ENCODE measurements at places on chromosomes 6 and 20.

DNA sequence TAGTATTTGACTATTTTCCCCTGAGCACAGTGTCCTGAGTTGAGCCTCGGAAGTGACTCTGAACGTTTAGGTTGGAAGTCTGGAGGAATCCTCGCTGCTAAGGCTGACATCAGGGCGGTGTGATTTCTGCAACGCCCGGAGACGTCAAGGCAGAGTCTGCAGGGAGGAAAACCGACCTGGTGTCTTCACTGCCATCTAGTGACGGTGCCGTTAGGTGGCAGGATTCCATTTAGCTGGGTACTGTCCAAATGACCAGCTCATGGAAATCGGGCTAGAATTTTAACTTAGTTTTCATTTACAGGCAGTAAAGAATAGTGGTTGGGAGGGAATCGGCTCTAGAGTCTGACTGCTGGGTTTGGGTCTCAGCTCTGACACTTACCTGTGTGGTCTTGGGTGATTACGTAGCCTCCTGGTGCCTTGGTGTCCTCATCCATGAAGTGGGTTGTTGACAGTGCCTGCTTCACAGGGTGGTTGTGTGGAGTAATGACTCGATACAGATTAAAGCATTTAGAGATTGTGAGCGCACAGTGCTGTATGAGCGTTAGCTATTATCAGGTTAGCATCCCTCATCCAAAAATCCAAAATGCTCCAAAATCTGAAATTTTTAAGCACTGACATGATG lies 35.0 kb downstream of the FOXF2 start:
- DNase-seq = no peak

DNA sequence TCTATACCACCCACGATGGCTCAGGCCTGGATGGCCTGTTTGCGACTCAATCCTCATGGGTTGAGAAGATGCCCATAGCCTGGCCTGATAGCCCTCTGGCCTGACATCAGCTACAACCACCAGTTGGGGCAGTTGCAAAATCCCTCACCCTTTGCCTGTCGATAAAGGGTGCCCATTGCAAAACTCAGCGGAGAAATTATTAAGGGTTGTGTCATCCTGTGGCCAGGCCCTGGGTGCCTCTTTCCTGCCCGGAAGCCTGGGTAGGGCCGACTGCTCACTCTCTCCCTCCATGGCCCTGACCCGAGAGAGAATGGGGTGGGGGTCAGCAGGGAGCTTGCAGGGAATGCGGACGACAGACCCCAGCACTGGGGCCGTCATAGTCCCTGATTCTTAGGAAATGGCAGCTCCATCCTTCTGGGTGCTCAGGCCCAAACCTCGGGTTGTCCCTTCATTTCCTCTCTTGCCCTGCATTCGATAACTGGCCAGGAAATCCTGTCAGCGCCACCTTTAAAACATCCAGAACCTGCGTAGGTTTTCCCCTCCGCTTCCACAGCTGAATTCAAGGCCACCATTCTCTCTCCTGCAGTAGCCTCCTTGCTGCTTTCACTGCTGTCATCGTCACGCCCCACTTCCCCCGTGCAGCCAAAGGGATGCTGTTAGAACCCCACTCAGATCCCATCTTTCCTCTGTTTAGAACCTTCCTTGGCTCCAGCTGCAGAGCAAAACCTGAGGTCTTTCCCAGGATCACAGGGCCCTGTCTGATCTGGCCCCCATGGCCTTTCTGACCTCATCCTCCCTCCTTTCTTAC lies 31.1 kb downstream of the CEBPB start:
- no peak for DNase-seq

DNA sequence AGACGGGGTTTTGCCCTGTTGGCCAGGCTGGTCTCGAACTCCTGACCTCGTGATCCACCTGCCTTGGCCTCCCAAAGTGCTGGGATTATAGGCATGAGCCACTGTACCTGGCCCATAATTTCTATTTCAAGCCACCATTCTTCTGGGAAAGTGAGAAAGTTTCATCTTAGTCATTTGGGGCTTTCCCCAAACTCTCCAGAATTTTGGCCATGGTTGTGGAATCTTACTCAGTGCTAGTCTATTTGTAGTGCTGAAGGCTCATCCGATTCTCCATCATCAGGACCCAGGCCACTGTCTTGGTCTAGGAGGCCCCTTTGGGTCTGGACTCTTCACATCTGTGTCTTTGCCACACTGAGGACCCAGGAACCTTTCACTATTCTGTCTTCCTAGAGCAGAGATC lies 164.9 kb downstream of the EYA2 start:
- DNase-seq = no peak

GRCh38 chr6:24648276-24648675 lies 2.3 kb upstream of the KIAA0319 start:
- DNase-seq = no peak

DNA sequence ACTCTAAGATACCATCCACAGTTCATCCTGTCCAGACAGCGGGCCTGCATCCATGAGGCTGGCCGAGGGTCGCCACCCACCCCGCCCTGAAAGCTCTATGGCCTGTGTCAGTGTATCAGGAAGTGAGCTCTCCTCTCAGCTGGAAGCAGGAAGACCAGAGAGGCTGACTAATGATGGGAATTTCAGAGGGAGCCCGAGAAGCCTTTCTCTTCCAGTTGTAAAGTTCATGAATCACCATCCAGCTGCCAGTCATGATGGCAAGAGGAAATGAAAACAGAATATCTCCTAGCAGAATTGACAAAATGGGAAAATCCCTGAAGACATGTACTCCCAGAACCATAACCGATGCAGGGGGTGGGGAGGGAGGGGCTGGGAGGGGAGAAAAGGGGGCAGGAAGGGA lies 109.6 kb upstream of the RPS6KA2 start:
- DNase-seq = no peak

DNA sequence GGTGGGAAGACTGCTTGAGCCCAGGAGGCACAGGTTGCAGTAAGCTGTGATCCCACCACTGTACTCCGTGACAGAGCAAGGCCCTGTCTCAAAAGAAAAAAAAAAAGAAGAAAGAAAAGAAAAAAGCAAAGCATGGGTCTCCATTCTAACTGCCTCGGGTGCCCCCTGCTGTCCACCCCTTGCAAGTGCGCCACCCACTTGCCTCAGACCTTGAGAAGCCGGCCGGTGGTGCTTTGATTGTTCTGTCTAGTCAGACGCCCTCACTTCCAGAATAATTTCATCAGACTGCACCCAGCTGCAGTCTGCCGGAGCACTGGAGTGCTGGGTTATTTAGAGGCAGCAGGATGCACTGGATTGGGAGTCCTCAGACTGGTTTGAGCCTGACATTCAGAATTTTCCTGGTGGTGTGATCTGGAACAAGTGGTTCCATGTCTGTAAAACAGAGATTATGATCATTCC lies 17.6 kb upstream of the TM9SF4 start:
- DNase-seq = peak; percentile 62

DNA sequence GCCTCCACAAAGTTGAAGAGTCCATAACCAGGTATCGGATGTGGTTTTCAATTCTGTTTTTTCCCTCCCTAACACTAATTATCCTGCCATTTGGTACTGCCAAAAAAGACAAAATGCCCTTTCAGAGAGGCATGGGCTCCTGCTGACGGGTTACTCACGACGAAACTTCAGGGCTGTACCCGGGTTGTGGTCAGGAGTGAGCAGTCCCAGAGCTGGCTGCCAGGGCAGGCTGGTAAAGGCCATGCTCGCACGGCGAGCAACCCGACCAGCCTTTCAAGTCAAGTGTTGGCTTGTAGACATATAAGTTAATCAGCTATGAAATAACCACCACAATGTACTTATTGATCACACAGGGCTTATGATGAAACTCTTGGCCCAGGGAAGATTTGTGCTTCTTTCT lies 152.5 kb downstream of the FOXC1 start:
- DNase-seq = no peak

GRCh38 chr20:62602550-62602949 lies 39.8 kb upstream of the SLCO4A1 start:
- no peak for DNase-seq

DNA sequence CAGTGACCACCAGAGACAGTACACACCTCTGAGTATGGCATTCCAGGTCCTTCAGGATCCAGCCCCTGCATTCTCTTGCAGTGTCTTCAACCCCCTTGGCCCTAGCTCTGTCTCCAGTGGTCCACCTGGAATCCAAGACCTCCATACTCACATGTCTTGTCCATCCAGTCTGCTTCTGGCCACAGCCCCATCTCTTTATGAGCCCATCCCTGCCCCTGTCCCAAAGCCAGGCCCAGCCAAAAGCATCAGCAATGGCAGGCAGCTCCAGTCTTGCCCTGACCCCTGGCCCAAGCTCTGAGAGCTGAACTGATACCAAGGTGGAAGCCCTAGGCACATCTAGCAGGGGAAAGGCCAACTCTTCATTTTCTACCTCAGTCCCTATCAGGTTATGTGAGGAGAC lies 119.6 kb upstream of the PTPRT start:
- no peak for DNase-seq

GRCh38 chr6:31580807-31581433 lies 1.3 kb downstream of the LTB start:
- peak; percentile 77 for DNase-seq

DNA sequence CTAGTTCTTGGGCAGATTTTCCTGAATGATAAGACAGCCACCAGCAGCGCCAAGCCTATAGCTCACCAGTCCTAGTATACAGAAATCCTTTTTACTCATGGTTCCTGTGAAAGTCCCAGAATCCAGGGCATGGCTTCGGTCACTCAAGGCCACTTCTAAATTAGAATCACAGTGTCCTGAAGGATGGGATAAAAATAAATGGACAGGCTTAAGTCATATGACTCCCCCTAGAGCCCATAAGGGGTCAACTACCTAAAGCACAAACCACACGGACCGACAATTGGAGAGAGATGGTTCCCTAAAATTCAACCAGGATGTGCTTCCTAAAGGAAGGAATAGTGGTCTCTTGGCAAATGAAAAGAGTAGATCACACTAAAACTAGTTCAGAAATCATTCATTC lies 404.1 kb upstream of the PLCB4 start:
- DNase-seq = no peak

DNA sequence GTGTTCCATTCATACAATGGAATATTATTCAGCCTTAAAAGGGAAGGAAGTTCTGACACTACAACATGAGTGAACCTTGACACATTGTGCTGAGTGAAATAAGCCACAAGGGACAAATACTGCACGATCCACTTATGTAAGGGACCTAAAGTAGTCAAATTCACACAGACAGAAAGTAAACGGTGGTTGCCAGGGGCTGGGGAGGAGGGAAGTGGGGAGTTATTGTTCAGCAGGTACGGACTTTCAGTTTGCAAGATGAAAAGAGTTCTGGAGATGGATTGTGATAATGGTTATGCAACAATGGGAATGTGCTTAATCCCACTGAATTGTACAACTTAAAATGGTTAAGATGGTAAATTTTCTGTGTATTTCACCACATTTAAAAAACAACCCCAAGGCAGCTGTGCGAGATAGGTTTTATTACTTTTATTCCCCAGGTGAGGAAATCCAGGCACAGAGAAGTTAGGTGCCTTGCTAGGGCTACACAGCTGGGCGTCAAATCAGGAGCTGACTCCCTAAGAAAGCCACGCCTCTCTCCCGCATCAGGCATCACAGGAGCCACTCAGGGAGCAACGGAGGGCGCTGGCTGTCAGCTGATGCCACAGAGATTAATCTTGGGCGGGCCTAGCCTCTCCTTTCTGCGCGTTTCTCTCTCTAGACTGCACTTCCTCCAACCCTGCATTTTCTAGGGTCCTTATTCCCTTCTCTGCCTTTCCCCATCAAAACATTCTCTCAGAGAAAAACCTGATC lies 9.3 kb upstream of the TRAF3IP2 start:
- DNase-seq = peak; percentile 16

DNA sequence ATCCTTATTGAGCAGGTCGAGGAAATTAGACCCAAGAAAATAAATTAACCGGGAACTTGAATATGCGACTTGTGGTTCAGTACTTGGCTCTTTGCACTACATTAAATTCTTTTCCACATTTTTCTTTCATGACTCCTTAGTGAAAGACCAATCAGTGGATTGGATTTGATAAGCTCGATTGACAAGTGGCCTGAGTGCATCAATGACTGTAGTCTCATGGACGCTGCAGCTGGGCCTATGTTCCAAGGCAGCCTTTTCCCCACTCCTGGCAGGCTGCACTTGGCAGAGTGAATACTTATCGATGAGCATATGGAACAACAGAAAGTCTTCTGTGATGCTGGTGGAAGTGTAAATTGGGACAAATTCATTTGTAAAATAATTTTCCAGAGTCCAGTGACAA lies 210.8 kb upstream of the EXOC2 start:
- no peak for DNase-seq

- DNase-seq = no peak
Observed at GRCh38 chr20:58420798-58421496, 31.9 kb downstream of the VAPB start.

DNA sequence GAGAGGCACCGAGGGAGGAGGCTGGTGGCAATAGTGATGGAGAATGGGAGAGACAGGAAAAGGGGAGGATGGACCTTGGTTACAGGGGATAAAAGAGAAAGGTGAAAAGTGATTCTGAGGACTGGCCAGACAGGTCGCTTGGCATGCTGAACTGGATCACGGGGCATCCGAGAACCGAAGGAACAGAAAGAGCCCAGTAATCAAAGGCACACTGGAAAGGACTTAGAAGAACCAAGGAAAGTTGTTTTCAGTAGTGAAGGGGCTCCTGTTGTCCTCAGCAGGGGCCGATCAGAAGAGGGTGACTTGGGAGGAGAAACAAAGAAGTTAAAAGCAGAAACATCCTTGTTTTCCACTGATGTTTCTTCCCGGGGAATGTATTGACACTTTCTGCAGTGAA lies 18.9 kb downstream of the SYTL3 start:
- no peak for DNase-seq

GRCh38 chr20:49811825-49812506 lies 662 bp upstream of the SLC9A8 start:
- DNase-seq = no peak

GRCh38 chr6:14081126-14081525 lies 36.4 kb upstream of the CD83 start:
- DNase-seq = no peak

GRCh38 chr6:44255871-44256774 lies 1.2 kb downstream of the SLC35B2 start:
- DNase-seq = peak; percentile 9

DNA sequence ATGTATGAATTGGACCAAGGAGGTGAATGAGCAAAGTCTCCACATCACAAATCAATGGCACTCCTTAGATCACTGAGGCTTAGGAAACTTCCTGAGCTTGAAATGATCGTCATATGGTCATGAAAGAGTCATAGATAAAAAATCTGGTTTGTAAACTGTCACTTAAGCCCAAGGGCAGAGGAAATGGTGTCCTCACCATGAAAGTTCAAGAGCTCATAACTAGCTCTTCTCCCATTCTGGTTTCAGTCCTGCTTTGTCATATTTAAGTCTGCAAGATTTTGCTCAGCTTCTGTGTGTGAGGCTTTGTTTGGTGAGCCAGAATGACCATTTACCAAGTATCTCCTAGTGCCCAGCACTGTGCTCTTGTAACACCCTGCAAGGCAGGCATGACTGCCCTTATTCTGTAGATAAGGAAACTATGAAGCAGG lies 60.5 kb downstream of the GJA10 start:
- no peak for DNase-seq

Measured in hematopoietic multipotent progenitor cell treated with erythropoietin and hydrocortisone succinate and interleukin-3 and kit ligand, for 15 days (in vitro differentiated cells).